ENCODE measurements at places on chromosomes 4 and X.

DNA sequence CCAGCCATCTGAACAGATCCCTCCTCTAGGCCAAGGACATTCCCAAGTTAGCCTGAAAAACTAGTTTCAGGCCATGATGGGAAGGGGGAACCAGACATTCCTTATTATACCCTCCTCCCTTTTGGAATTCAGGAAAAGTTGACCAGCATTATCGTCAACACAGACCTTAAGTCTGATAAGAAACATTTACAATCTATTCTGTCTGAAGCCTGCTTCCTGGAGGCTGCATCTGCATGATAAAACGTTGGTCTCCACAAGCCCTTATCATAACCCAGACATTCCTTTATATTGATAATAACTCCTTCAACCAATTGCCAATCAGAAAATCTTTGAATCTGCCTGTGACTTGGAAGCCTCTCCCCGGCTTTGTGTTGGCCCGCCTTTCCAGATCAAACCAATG, 44.3 kb downstream of the EFHC2 start:
- no peak for DNase-seq

GRCh38 chr4:107757283-107757682, 37.2 kb upstream of the PAPSS1 start:
- DNase-seq = no peak

DNA sequence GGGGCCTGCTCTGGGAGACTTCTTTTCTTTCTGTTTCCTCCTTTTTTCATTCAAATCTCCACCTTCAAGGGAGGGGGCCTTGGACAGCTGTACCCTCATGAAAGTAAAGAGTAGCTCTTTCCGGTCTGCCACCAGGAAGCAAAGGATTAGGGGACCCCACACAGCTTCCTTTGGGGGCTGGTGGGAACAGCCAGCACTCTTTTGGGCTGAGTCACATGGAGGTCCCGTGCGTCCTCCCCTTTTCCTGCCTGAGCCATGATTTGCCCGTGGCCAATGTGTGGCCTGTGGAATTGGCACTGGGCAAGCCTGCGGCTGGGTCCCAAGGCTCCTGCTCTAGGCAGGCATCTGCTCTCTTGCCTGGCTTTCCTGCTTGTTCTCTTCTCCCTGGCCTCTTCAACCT, 65.5 kb downstream of the FHDC1 start:
- DNase-seq = no peak

DNA sequence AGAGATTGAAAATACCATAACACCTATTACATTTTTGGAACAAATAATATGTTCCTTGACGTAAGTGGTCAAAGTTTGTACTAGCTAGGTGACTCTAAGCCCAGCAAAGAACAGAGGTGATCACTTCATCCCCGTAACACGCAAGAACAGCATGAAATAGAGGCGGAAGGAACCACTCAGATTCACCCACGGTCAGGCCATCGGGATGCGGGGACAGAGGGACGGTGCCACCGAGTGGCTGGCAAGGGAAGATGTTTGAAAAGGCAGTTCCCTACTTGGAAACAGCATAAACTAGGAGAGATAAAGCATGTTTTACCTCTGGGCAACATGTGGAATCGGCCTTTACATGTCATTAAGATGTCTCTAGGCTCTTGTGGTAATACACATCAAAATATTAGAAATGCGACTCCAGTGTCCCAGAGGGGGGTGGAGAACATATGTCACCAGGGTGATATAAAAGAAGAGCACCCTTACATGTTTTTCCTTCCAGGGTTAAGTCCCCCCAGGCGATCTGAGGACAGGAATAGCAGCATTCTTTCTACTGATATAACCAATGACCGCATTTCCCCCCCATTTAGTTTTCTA, 84.0 kb downstream of the PHKA2 start:
- no peak for DNase-seq

- no peak for DNase-seq
These were observed 274.3 kb upstream of the NR3C2 start for GRCh38 chr4:148716431-148717052.

- no peak for DNase-seq
These were observed 84.2 kb downstream of the CHRNA9 start for GRCh38 chr4:40419231-40419912.

DNA sequence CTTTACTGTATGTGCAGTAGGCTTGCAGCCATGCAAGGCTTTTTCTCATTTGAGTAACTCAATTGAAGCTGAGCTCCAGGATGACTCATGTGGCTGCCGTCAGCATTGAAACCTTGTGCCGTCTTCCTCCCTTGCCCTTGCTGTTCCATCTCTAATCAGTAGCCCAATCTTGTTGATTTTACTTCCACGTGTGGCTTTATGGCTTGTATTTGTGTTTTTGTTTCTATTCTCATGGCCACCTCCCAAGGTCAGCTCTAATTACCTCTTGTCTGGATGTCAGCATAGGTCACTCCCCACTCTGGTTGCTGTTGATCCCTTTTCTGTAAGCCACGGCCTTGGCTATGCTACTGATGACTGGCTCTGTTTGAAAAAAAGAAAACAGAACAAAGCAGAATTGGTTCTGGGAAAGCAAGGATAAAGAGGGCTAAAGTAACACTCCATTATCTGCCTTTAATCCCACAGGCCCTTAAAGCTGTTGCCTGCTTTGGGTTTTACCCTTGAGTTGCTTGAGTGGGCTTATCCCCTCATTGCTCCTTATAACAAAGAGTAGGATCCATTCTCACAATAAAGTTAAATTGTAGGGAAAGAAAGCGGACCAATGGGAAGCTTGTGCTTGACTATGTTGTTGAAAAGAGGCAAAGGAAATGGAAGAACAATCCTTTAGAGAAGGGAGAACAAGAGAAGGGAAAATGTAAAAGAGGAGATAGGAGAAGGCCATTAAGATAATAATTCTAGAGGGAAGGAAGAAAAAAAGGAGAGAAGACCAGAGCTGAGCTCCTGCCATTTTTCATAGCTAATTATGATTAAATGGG, 173.9 kb upstream of the PGRMC2 start:
- DNase-seq = no peak

- no peak for DNase-seq
These were observed 39.1 kb downstream of the WDFY3 start for GRCh38 chr4:84927428-84927827.

DNA sequence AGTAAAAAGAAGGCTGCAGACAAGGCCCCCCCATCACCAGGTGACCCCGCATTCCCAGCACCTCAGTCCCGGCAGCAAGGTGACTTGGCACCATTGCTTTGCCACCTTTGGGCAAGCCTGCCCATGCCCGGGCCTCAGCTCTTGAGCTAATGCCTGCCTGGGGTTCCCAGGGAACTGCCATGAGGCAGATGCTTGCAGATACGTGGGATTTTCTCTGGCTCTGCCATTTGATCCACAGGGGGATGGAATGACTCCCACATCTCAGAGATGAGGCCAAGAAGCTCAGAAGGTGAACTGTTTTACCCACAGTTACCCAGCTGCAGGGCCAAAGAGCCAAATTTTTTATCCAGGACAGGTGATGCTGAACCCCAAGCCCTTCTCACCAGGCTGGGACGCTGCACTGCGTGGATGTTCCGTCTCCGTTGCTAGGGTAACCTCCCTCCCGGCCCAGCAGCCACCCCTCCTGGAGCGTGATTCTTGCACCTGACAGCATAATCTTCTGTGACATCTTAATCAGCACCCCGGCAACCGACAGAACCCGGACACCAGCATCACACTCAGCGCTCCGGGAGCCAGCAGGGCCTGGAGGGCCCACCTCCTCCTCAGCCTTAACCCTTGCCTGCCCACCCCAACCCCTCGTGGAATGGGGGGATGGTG, 15.7 kb upstream of the MSX1 start:
- DNase-seq = no peak

DNA sequence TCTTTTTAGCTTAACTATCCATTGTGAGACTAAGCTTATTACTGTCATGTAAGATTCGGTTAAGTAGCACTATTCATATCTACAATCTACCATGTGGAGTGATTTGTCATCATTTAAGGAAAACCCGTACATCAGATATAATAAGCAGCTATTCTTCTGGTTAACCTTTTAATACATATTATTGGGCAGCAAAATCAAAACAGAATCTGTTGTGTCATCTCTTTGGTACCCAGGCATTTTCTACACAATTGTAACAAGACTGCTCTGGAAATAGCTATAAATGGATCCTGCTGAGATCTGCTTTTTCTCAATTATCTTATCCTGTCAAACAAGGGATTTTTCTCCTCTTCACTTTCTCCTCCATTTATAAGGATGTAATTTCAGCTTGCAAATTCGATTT, 521.5 kb upstream of the MAGEB2 start:
- DNase-seq = no peak

DNA sequence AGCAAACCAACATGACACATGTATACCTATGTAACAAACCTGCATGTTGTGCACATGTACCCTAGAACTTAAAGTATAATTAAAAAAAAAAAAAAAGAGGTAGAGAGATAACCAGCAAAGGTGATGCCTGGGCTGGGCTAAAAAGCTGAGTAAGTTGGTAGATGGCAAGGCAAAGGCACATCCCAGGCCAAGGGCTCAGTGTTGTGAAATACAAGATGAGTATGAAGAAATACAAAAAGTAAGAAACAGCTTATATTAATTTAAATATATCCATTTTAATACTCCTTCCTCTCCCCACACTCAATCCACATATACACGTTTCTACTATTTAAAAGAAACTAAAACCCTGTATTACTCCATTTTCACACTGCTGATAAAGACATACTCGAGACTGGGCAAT, 25.8 kb downstream of the TEC start:
- DNase-seq = no peak

DNA sequence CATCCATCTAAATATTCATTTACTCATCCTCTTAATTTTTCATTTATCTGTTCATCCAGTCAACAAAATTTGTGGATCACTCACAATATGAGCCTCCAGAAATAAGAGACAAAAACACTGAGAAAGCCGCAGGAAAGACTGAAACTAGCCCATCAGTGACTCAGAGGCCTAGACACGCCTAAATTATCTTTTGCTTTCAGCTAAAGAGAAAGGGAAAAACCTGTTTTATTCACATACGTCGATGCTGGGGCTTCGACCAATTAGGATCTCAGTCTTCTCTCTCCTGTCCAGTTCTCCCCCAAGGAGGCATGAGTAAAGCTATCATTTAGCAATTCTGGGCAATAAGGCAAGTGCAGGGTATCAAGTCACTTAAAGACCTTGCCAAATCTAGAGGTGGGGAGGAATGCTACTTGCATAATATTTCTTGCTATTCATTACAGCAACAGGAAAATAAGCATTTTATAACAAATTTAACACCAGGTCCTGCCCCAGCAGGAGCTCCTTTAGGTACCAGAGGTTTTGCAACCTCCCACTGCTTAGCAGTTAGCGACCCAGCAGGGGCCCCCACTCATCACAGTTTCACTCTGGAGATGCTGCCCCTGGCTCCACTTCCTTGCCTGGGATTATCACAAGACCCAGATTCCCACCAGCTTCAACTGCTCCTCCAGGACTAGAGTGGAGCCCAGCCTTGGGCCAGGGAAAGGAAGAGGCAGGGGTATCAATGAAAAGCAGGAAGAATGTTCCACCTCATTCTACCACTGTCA, 30.1 kb upstream of the TMEM154 start:
- DNase-seq = peak; percentile 19

GRCh38 chrX:2879670-2880069, 49.5 kb downstream of the ARSD start:
- no peak for DNase-seq

DNA sequence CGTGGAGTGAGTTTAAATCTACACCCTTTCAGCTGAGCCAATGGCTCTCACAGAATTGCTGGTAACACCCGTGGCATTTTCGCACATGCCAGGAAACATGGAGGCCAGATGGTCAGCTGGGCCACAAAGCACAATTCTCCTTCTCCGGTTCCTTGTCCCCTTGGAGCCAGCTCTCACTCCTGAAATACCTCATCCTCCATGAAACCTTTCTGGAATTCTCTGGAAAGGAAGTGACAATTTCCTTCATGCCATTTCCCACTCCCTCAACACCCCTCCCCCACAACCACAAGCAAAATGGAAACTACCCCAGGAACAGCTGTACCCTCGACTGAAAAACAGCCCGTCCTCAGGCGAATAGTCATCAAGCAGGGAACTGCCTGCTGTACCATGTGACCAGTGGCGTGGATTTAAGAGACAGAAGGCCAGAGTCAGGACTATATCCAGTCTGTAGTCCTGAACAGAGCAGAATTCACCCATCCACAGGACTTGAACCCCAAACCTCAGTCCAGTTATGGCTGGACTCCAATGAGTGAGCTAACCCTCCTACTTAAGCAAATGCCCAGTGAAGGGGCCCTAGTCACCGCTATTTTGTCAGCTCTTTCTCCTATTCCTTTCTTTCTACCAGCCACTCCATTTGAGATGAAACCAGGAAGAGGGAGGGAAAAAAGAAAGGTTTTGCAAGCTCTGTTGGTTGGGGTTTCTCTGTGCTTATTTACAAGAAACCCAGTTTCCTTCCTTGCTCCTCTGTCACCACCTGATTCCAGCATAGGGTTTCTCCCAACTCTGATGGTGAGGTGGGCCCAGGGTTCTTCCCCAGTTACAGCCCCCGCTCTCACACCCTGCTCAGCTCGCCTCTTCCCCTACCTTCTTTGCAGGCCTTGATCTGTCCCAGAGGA, 24.5 kb downstream of the ELF4 start:
- peak; percentile 32 for DNase-seq

DNA sequence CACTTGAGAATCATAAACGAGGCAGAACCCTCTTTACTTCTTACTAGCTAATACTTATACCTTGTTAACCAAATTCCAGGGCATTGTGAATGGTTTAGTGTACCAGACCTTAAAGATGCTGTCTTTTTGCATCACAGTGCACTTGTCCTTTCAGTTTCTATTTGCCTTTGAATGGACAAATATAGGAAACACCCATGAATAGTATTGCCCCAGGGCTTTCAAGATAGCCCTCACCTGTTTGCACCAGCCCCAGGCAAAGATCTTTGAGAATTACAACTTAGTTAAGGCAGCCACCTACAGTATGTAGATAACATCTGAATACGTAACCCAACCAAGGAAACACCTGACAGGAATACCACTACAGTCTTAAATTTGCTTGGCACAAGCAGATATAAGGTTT, 60.8 kb upstream of the CT45A1 start:
- DNase-seq = no peak

DNA sequence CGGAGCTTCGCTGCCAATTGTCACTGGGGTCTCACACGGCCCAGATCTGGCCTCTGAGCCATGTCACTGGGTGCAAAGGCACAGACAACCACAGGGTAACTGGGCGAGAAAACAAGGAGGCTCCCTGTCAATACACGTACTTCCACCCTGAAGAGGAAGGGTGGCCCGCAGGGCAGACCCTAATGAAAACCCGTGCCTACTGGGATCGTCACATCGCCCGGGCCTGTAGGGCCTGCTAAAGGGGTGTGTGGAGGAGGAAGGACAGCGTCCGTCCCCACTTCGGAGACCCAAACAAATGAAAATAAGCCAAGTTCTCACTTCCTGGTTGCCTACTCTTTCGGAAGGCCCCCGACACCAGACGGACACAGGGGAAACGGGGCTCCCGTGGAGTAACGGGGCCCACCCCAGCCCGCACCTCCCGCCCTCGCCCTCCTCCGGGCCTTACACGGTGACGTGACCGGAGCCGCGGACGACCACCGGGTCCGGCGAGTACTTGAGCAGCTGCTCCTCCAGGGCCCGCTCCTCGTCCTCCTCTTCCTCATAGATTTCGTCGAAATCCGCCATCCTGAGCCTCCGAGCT, 578 bp downstream of the CHIC2 start:
- peak; percentile 30 for DNase-seq

- no peak for DNase-seq
These were observed 82.5 kb downstream of the TBC1D9 start for GRCh38 chr4:140673729-140674128.
